ENCODE measurements at places on chromosomes 13 and 19.

DNA sequence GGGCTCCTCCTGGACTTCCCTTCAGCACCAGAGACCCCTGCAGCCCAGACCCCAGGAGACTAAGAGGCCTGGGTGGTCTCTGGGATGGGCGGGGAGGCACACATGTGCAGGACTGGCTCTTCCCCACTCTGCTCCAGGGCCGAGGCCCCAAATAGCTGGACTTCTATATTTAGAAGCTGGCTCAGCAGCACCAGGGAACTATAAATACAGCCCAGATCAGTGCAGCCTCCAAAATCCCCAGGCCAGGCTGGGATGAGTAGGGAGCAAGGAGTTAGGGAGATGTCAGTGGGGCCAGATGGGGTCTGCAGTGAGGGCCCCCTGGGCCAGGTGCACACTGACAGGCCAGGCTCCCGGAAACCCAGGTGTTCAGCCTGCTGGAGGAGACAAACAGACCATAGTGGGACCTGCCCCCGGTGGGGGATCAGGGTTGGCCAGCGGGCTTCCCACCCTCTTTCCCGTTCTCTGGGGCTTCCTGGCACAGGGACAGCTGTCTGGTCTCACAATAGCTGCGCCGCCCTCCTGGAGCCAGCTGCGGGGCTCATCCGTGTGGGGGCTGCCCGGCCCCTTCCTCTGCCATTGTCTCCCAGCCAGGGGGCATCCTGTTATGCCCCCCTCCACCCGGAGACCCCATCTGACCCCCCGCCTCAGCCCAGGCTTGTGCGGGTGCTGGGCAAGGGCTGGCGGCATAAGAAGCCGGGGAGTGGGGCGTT is 5.5 kb upstream of the ADGRE5 start:
- DNase-seq: no peak

GRCh38 chr19:19566306-19566705 is 28.2 kb downstream of the CILP2 start:
- DNase-seq: no peak

DNA sequence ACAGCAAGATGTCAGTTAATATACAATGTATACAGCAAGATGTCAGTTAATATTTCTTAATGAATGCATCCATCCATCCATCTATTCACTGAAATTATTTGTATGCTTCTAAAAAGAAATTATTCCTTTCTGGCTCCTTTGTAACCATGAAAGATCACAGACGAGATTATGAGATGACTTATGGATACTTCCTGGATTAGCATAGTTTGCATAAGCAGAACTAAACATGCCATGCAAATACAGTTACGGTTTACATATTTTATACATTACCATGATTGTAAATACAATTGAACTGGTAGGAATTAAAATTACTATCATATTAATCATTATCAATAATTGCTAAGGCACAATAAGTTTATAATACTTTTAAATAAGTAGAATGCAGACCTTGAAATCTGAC is 32.7 kb downstream of the NALCN start:
- no peak for DNase-seq

DNA sequence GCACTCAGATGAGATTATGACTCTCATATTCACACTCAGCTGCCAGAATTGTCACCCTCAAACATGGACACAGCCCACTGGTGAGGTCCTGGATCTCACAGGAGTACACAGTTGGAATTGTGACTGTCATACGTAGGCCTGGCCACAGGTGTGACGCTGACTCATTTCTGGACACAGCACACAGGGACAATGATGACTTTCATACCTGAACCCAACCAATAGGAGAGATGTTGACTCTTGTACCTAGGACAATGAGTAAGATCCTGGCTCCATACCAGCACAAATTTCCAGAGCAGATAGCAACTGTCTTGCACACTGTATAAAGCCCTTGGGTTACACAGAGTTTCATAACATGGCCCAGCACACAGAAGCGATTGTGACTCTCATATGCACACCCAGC is 46.4 kb downstream of the ZNF85 start:
- DNase-seq: no peak

DNA sequence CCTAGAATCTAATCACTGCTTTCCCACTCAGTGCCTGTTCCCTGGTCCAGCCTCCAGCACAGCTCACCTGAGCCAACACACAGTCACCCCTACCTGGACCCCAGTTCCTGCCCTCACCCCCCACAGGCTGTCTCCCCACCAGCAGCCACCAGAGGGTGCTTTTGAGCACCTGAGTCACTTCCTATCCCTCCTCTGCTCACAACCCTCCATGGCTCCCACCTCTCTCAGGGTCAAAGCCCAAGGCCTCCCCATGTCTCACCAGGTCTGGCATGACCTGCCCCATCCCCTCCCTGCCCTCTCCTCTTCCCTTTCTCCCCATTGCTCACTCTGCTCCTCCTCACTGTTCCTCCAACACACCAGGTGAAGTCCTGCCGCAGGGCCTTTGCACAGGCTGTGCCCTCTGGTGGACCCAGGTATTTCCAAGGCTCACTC is 7.1 kb upstream of the DPP9 start:
- peak; percentile 45 for DNase-seq

DNA sequence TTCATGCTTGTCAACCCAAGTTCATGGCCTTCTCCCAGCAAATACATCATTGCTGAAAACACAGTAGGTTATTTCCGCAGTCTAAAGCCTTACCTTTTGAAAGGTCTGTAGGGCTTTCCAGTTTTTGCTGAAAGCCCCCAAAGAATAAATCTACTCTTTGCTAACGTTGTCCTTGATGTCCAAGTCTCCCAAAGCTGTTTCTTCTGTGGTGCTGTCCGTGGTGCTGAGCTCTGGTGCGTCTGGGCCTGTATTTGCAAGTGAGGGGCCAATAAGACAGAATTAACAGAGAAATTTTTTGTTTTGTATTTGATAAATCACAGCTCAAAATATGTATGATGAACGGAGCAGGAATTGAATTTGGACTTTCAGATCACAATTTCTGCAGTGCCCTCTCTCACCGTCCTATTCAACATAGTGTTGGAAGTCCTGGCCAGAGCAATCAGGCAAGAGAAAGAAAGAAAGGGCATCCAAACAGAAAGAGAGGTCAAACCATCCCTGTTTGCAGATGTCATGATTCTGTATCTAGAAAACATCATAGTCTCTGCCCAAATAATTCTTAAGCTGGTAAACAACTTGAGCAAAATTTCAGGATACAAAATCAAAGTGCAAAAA is 9.8 kb upstream of the LGALS16 start:
- DNase-seq: no peak

DNA sequence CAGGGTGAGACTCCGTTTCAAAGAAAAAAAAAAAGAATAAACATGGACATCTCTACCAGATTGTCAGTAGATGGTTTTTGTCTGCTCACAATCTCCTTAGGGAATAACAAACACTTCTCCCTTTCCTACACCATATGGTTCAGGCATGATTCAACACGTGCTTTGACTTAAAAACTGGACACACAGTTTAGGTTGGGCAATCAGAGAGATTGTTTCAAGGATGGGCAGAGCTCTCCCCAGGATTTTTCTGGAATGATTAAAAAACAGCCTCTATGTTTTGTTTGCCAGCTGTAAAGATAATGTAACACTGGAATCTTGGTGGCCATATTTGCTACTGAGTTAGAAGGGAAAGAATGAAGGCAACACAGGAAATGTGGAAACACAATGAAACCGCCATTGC is 150.1 kb upstream of the TSC22D1 start:
- no peak for DNase-seq

- no peak for DNase-seq
Observed at GRCh38 chr19:45947926-45948325, 25.7 kb downstream of the NOVA2 start.

- DNase-seq: peak; percentile 63
Observed at GRCh38 chr19:6737873-6738786, 750 bp upstream of the GPR108 start.

GRCh38 chr13:25733001-25733491 is 318.8 kb downstream of the SHISA2 start:
- no peak for DNase-seq

GRCh38 chr19:45935267-45935666 is 20.7 kb upstream of the NANOS2 start:
- no peak for DNase-seq

- no peak for DNase-seq
Observed at GRCh38 chr13:48405875-48406274, 7.0 kb downstream of the LPAR6 start.

GRCh38 chr13:113365971-113366588 is 2.1 kb upstream of the GRTP1 start:
- DNase-seq: no peak

- DNase-seq: peak; percentile 56
Observed at GRCh38 chr19:29667901-29668341, 2.7 kb downstream of the PLEKHF1 start.

DNA sequence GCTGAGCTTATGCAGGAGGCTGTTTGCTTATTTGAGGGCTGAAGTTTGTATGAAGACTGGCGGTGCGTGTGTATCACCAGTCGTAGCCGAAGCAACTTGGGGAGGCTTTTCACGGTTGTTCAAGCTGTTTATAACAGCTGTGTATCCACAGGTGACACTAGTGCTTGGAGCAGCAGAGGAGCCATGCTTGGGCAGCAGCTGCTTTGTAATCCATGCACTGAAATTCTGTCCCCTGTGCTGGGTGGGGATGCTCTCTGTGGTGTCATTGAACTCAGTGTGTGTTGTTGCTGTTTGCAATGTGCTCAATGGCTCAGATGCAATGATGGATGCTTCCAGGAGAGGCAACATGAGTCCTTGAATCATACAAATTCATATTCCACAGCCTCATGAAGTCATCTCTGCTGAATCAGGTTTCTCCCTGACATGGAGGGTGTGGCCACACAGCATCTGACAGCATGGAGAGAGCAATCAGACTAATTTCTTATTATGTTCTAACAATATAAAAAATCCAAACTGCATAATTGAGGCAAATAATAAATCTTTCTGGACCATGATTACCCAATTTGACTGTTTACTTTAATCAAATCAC is 18.8 kb upstream of the GTF3A start:
- no peak for DNase-seq

DNA sequence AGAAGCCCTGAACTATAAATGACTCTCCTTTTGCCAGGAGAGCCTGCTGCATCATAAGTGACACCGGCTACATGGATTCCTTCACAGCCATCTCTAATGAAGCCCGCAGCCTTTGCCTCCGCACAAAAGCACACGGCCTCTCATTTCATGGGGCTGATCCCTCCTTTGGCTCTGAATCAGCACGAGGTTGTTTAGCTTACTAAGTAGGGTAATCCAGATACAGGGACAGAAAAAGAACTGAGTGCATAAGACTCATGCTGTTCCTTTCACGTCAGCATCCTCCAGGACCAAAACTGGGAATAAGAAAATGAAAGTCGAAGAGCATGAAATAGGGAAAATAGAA is 136.3 kb downstream of the DCT start:
- DNase-seq: no peak

GRCh38 chr13:114230117-114230516 is 4.6 kb upstream of the CDC16 start:
- no peak for DNase-seq

GRCh38 chr19:11263726-11264125 is 1.4 kb upstream of the DOCK6 start:
- DNase-seq: no peak

DNA sequence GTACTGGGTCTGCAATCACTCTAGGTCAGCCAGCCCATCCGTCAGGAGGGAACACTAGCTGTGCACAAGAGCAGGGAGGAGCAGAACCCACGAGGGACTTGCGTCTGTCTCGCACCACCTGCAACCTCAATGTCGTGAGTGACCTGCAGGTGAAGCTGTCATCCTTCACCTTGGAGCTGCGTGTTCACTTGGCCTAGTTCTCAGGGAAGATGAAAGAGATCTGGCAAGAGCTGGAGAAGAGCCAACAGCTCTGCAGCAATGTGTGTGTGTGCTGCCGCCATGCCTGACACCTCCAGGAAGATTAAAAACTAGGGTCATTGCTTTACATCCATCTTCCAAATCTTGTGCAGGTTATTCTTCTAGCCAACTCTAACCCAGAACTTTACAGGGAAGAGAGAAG is 117.6 kb upstream of the MRI1 start:
- DNase-seq: no peak

- DNase-seq: no peak
Observed at GRCh38 chr13:49452725-49453457, 8.8 kb downstream of the SETDB2 start.
